ENCODE measurements at places on chromosomes 12 and 14.

DNA sequence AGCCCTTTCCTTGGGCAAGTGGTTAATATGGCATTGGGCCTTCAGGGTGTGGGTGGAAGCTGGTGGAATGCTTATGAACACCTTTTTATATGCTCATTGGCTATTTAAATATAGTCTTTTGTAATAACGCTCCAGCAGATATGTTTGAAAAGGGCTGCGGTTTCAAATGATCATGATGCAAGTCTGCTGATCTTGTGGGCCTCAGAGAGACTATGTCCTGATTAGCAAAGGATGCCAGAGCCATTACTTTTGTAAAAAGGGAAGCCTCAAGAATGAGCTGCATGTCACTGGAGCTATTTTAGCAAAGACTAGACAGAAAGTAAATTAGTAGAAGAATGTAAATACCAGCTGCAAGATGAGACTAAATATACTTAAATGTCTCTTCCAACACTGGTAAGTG is 200.5 kb downstream of the GXYLT1 start:
- no peak for DNase-seq

GRCh38 chr14:89214221-89214965 is 202.6 kb downstream of the FOXN3 start:
- DNase-seq = no peak

GRCh38 chr12:99911081-99911480 is 73.7 kb downstream of the ANKS1B start:
- no peak for DNase-seq

DNA sequence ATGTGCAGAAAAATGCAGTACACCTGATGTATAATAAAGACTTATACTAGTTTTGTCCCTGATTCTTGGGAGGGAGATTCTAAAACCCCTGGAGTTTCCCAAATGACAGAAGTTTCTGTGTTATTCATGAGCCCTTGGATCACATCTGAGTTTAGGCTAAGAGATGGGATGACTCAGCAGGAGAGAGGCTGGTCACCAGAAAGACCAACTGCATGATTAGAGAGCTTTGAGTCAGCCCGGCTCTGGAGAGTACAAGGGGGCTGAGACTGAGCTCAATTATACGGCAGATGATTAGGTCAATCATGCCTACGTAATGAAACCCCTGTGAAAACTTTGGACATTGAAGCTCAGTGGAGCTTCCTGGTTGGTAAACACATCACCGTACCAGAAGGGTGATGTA is 174.2 kb downstream of the SSPN start:
- no peak for DNase-seq

GRCh38 chr14:60183741-60184140 is 18.5 kb upstream of the DHRS7 start:
- DNase-seq = no peak

DNA sequence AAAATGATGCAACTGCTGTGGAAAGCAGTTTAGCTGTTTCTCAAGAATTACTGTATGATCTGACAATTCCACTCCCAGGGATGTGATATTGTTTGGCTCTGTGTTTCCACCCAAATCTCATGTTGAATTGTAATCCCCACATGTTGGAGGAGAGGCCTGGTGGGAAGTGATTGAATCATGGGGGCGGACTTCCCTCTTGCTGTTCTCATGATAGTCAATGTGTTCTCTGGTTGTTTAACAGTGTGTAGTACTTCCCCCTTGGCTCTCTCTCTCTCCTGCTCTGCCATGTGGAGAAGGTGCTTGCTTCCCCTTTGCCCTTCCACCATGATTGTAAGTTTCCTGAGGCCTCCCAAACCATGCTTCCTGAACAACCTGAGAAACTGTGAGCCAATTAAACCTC is 93.4 kb upstream of the CPM start:
- DNase-seq = no peak

DNA sequence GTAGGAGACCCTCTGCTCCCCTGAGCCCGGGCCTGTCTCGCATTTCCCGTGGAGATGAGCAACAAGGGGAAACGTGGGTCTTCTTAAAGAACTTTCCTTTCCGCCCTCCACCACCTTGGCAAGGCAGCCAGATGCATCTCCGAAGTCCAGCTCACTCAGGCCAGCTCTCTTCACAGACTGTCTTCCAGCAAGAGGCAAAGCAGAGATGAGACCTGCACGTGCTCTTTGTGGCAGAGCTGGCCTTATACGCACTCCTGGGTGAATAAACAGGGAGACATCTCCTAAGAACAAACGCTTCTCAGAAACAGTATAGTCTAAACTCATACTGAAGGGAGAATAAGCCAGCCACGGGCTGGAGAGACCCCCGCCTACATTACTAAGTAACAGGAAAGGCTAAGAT is 1.3 kb upstream of the BDKRB1 start:
- DNase-seq = no peak

GRCh38 chr12:25276199-25276937 is 25.6 kb upstream of the KRAS start:
- DNase-seq = peak; percentile 67

GRCh38 chr12:104280111-104280510 is 23.4 kb upstream of the EID3 start:
- DNase-seq = no peak

GRCh38 chr14:34498684-34499412 is 36.8 kb upstream of the SPTSSA start:
- DNase-seq = peak; percentile 6

- DNase-seq = no peak
Measured at GRCh38 chr12:5094551-5094950, 50.9 kb downstream of the KCNA5 start.

DNA sequence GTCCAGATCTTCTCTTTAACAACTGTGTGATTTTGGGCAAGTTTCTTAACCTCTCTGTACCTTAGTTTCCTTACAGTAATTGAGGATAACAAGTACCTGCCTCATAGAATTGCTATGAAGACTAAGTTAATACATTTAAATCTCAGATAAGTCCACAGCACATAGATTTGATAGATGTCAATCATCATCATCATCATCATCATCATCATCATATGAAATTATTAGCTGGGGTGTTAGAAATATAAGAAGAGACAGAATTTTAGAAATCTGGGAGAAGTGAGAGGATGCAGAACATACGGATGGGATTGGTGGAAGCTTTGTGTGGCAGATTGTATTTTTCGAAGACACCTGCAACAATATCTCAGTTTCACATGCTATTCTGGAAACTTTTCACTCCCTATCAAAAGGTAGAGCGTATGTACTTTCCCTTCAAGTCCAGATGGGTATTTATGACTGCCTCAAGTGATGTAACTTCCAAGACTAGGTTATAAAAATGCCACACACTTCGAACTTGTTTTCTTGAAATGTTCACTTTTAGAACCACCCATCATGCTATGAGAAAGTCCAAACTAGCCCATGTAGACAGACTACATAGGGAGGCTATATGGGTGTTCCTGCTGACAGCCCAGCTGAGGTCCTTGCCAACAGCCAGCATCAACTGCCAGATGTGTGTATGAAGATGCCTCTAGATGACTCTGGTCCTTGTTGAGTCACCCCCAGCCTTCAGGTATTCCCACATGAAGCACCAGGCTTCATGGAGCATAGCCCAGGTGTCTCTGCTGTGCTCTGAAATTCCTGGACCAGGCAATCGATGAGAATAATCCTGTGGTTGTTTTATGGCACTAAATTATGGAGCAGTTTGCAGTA is 20.7 kb upstream of the SDR39U1 start:
- no peak for DNase-seq

- DNase-seq = no peak
Measured at GRCh38 chr12:72570601-72571000, 298.4 kb downstream of the TRHDE start.

- no peak for DNase-seq
Measured at GRCh38 chr12:108612788-108613282, 15.0 kb upstream of the TMEM119 start.

DNA sequence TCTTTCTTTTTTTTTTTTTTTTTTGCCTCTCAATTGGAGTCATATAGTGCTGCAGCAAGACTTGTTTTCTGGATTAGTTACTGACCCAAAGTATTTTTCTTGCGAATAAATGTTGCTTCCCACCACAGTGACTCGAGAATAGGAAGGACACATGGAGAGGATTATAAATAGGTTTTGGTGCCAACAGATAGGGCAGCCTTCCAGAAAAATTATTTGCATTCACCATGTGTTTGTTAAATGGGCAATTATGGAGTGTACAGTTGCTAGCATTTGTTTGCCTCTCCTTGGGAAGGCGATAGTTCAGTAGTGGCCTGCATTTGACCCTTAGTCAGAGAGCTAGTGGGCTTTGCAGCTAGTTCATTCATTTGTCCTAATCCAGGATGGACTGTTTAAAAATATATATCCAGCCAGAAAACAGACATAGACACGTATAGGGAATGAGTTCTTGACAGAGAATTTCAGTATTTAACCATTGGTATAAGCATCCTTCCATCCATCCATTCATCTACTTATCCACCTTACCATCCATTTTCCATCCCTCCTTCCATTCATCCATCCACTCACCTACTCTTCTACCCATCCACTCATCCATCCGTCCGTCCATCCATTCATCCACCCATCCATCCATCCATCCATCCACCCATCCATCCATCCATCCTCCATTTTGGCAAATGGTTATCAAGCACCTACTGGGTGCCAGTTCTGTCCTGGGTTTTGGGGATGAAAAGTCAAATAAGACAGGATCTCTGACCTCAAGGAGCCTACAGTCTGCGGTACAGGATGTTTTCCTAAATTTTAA is 67.5 kb downstream of the CHST11 start:
- no peak for DNase-seq

GRCh38 chr12:113768850-113769249 is 197.3 kb downstream of the RBM19 start:
- DNase-seq = no peak

DNA sequence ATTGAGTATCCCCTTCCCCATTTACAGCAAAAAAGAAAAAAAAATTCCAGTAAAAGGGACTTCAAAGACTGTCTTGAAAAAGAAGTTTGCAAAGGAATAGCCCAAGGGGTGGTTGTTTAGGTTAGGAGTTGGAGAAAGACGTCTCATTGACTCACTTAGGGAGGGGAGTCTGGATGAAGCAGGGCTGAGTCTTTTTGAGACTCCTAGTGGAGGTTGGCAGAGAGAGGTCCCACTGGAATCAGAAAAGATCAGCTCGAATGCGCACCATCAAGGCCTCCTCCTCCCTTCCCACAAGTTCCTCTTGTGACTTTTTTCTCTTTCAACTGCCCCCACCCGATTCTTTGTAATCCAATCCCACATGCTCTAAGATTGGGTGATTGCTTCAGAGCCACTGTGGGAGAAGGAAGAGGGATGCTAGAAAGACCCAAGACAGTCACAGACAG is 1.9 kb downstream of the ARHGEF40 start:
- DNase-seq = no peak

GRCh38 chr12:59164991-59165718 is 244.9 kb upstream of the LRIG3 start:
- no peak for DNase-seq

- no peak for DNase-seq
Measured at GRCh38 chr12:27474344-27474743, 27.8 kb downstream of the SMCO2 start.

DNA sequence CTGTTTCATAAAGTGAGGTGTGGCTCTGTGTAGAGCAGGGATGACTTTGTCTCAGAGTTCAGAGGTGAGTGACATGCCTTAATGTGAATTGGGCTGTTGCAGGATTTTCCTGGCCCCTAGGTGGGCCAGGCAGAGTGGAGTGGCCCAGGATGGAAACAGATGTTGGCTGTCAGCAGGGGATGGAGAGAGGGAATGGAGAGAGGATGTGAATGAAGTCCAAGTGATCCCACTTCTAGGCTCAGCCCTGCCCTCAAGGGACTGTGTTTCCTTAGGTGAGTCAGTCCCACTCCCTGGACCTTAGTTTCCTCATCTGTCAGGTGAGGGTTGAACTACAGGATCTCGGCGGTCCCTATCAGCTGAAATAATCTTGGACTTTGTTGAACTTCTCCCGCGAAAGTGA is 7.5 kb downstream of the GALNT16 start:
- DNase-seq = no peak

DNA sequence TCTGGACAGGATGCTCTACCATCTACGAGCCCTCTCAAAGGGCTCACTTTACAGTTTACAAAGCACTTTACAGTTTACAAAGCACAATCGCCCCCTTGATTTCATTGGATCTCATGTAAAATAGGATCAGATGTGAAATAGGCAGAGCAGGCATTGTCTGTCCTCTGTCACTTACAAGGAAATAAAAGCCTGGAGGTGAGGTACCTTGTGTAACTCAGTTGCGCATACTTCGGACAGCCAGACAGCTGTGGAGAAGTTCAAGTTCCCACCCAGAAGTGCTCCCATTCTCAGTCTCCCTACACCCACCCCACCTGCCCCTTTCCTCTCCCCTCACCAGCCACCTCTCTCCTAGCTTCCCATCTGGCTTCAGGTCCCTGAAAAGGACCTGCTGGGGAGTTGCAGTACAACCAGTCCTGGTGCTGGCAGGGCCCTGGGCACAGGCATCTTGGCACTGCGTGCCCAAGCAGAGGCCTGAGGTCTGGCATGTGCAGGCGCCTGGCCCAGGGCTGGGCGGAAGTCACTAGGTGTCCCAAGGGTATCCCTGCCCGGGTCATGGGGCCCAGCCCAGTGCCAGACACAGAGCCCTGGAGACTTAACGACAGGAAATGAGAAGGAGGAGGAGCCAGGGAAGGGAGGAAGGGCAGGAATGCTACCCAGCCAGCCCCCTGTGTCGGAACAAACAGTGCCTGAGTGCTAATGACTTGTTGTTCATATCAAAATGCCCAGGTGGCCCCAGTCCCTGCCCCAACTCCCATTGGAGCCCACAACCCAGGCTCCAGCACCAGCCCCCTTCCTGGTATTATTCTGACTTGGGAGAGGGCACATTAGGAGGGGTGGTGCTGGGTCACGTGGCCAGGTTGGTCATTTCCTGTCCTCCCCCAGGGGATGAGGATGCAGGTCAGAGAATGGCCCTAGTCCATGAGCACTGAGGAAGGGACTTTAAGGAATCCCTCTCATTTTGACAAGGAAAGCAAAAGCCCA is 5.4 kb downstream of the RAPGEF3 start:
- DNase-seq = no peak

- no peak for DNase-seq
Measured at GRCh38 chr14:27338012-27338411, 740.2 kb upstream of the NOVA1 start.

- DNase-seq = no peak
Measured at GRCh38 chr12:26777236-26777635, 55.8 kb downstream of the ITPR2 start.

- peak; percentile 64 for DNase-seq
Measured at GRCh38 chr12:989751-990660, 1.0 kb upstream of the ERC1 start.

GRCh38 chr12:43284486-43285158 is 267.4 kb downstream of the ADAMTS20 start:
- DNase-seq = no peak
